ENCODE measurements at places on chromosomes 3 and 15. TPM values are rescaled to one million over a fixed set of nuclear protein-coding genes. Genes with fewer than 3 reads are reported as not detected.

GRCh38 chr3:20080956-20081554 is 40.8 kb downstream of the KAT2B start:
- peak; percentile 23 for DNase-seq

DNA sequence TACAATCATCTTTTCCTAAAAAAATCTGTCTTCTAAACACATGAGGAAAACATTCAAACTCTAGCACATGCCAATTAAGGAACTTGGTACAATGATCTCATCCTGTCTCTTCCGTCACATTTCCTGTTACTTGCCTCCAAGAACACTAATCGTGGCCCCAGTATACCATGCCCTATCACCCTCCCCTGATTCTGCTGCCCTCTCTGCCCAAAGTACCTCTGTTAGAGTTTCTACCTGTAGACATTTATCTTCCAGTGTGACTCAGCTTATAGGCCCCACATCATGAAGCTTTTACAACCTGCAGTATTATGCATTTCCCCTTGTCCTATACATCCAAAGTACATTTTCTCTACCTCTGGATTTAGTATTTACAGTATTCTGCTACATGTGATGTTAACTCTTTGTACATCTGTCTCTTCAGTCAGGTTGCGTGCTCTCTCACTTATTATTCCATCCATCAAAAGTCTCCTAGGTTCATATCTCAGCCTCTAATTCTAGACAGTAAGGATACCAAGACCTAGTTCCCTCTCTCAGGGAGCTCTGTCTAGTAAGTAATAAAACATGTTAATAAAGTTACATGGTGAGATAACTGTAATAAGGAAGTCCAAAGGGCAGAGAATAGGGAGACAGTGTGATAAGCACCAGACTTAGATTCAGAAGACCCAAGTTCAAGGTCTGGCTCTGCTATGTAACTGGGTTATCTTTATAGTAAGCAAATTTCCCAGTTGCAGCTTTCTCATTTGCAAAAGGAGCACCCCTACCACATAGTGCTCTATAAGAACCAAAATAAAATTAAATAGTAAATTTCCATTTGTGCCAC is 8.9 kb upstream of the SEMA6D start:
- no peak for DNase-seq

DNA sequence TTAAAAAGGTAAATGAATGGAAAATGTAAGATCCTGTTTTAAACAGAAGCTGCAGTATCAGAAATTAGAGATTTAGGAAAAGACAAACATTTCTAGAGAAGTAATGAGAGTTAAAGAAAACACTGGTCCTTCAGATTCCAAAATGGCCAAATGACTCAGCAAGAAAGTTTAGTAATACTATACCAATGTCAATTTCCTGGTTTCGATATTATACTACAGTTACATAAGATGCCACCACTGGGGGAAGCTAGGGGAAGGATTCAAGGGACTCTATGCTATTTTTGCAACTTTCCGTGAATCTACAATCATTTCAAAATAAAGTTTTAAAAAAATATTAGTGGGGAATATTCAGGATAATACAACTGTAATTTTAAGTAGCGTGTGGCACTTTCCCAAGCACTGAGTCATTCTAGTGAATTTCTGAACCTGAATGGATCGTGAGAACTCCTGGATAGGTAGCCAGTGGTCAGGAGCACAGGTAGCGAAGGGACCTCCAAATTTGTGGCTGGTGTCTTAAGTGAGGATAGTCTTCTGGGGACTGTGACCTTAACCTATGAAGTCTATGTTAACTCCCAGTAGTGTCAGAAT is 37.6 kb downstream of the TMCC1 start:
- no peak for DNase-seq

The SSUH2 gene
- 0.78 TPM for total RNA-seq

- DNase-seq: no peak
Observed at GRCh38 chr15:70409388-70409787, 311.7 kb upstream of the TLE3 start.

DNA sequence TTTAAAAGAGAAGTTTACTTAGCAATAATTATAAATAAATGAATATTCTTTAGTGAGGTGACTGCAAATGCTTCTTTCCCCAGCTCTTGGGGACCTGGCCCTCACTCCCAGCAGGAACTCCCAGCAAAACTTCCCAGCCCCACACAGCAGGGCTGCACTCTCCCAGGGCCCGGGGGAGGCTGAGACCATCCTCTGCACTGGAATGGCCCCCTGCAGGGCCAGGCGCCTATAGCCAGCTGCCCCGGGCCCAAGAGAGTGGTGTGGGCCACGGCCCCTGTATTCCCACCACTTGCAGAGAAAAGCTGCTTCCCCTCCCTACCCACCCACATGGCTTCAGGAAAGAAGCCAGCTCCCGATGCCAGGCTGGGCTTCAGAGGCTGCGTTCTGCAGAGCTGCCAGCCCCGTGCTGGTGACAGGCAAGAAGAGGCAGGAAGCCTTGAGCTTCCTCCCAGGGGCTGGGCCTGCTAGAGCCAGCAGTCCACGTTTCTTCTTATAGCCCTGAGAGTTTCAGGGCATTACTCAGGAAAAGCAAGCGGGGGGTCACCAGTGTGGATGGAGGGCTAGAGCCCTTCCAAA is 20.0 kb downstream of the IDH2 start:
- DNase-seq: peak; percentile 55

GRCh38 chr3:51887620-51888019 is 12.2 kb upstream of the IQCF5 start:
- no peak for DNase-seq

The OCA2 gene
- 25.7 TPM for total RNA-seq

GRCh38 chr3:34972481-34972880 is 666.8 kb upstream of the ARPP21 start:
- no peak for DNase-seq

GRCh38 chr15:56185980-56186379 is 57.7 kb downstream of the RFX7 start:
- no peak for DNase-seq

GRCh38 chr15:39959411-39959810 is 25.5 kb downstream of the EIF2AK4 start:
- DNase-seq: no peak

The NEO1 gene
- total RNA-seq: 219 TPM

The ZDHHC3 gene
- 41.8 TPM for total RNA-seq

DNA sequence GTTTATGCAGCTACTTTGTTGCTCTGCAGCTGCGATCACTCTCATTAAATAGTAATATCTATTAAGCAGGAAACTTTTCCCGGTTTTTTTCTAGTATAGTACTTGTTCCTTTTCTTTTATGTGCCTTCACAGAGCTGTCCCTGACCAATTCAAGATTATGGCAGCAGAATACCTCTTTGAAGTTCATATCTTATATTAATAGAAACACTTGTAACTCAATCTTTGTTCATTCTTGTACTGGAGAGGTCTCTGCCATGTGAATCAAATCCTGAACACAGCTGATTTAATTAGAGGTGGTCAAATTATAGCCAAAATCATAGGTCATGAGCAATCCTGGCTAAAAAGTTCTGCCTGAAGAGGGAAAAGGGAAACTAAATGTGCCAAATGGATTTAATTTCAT is 399.0 kb upstream of the ARHGEF26 start:
- DNase-seq: no peak

DNA sequence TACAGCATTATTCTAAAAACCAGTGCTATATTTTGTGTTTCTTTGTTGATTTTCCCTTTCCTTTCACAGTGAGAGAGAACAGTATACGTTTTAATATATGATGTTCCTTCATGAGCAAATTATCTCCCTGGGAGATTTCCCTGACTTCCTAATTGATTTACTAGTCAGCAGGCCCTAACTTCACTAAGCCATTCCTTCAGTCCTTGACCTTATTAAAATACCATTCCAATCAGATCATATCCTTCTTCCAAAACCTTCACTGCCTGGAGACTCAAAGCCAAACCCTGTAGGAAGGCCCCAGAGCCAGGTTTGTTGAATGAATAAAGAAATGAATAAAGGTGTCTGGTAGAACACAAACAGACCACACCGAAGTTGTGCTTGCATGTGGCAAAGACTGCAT is 43.8 kb upstream of the ARHGEF3 start:
- DNase-seq: no peak

DNA sequence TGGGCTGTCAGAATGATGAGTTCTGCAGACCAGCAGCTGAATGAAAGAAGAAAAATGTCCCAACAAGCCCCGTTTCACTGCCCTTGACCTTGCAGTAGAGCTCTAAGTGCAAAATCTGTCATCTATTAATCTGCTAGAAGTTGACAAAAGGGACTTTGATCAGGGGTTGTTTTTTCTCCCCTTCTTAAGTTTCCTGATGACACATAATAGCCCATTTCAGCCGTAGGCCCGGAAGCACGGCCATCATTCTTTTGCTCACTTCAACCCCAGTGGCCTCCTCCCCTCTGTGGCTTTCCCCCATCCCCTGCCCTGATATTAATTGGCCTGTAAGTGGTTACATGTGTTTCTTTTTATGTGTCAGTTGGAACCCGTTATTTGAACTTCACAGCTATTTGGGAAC is 298.9 kb downstream of the RPLP1 start:
- DNase-seq: no peak

DNA sequence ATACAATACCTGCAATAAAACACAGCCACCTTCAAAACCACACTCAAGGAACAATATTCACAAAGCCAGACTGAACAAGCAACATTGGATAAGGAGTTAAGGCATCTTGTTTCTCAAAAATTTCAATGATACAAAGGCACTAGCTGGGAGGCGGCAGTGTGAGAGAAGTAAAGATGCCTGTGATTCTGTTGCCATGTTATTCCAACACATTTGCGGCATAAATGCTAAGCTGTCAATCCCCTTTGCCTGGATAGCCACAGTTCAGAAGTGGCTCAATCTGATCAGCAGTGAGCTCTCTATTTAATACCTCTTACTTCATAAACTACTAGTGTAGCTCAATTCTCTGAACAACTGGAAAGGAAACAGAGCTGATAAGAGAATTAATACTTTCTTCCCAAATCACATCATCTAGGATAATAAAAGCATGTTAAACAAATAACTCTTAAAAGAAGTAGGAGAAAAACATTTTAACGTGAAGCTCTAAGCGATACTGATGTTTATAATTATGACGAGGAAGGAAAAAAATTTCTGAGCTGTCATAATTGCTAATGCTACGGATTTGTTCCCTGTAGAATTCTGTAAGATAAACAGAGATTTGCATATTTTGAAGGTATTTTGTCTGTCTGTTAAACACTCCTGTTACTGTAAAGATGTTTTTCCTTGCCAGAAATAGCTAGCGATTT is 358.4 kb downstream of the FOXP1 start:
- DNase-seq: no peak

GRCh38 chr3:61111825-61112224 is 139.4 kb downstream of the FHIT start:
- no peak for DNase-seq

The SLC28A2 gene
- total RNA-seq: not detected

All from occipital lobe (tissue), 3 donors.